GM13976 (cell line): ENCODE measurements at places on chromosomes 5 and 9.

DNA sequence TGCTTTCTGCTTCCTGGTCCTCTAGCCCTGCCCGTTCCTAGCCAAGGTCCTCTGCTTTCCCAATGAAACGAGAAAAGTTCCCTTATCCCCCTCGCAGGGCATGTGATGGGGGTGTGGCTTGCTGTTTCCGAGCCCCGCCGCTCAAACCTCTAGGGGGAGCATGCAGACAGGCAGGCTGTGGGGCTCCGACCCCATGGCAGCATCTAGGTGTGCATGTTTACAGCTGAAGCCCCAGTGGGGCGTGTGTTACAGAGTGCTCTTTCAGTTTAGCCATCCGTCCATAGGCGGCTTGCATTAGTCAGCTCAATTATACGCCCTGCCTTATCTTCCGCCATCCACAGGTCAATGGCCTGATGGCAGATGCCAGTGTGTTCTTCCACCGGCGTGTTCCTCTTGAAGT lies 48.3 kb upstream of the SPATA31E1 start:
- DNase-seq: no peak

DNA sequence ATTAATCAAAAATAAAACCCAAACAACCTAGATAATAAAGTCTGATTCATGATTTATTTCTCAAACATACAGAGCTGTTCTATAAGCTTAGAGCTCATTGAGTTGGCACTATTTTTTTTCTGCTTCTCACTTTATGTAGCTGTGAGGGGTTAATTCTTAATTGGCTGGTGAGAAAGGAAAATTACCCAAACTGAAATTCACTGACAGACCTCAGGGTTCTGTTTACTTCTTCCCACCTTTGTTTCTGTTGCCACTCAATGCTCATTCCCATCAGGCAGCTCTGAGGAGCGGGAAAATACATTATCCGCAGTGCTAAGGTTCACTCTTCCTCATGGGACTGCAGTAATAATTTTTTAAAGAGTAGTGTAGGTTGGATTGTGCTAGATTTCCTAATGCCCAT lies 139.9 kb downstream of the KCTD16 start:
- no peak for DNase-seq

DNA sequence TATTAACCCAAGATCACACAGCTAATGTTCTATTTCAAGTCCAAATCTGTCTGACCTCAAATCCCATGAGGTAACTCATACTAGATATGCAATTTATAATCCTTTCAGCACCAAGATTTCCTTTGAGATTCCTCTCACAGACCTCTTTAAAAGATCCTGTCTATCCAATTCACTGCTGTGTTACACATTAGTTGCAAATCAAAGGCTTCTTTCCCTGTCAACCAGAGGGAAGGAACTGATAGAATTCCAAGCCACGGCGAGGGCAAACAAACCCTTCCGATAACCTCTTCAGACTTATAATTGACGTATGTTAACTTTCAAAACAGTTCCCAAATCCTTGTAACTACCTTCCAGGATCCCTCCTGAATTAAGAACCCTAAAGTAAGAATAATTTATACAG lies 168.9 kb downstream of the DRD1 start:
- DNase-seq: no peak

DNA sequence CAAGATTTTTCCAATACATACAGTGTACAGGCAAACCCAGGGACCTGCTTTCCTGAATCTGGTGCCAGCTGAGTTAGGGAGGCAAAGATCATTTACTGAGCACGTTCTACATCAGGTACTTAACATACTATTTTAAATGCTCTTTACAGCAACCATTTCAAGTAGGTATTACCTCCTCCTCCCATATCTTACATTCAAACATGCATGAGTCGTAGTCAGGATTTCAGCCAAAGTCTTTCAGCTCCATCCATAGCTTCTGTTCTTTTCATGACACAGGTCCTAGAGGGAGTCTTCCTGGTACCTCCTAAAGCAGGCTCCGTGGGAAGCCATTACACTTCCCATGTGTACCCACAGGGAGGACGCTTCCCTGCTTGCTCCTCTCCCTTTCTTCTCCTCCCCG lies 11.7 kb downstream of the KCNV2 start:
- DNase-seq: no peak

GRCh38 chr5:11504886-11505193 lies 399.4 kb downstream of the CTNND2 start:
- DNase-seq: no peak

DNA sequence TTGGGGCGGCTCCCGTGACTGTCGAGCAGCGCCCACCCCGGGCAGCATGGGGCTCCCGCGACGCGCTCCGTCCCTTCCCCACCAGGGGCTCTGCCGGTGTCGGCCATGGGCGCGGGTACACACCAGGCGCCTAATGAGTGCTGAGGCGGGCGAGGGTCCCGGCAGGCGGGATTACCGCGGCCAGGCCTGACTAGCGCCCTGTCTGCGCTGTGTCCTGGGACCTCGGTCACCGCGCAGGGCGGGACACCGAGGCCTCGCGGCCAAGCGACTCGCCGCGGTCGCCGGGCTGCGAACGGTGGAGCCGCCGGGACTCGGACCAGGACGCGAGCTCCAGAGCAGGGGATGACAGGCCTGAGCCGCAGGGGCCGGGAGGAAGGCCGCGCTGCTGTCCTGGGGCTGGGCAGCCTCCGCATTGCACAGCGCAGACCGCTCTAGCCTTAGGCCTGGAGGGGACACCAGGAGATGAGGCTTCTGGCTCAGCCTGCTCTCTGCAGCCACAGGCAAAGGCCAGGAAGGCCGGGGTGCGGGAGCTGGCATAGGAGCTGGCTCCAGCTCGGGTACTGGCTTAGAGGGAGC lies 14.1 kb downstream of the LCN10 start:
- no peak for DNase-seq
